ENCODE measurements at places on chromosomes 6 and 20.

DNA sequence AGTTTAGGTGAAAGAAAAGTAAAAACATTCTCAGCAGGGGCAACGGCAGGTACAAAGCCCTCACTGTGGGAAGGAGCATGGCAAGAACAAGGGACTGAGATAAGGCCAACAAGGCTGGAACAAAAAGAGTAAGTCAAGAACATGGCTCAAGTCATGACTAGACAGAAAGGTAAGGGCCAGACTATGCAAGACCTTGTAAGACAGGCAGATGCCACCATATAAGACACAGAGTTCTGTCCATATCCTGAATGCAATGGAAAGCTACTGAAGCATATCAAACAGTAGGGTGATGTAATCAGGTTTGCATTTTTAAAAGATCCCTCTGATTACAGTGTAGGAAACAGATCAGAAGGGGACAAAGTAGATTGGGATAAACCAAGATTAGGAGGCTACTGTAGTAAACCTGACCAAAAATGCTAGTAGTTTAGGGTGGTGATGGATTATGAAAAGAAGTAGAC, 5.5 kb downstream of the REV3L start:
- DNase-seq: no peak

GRCh38 chr6:29927275-29927569, 15.1 kb upstream of the HLA-A start:
- DNase-seq: no peak

DNA sequence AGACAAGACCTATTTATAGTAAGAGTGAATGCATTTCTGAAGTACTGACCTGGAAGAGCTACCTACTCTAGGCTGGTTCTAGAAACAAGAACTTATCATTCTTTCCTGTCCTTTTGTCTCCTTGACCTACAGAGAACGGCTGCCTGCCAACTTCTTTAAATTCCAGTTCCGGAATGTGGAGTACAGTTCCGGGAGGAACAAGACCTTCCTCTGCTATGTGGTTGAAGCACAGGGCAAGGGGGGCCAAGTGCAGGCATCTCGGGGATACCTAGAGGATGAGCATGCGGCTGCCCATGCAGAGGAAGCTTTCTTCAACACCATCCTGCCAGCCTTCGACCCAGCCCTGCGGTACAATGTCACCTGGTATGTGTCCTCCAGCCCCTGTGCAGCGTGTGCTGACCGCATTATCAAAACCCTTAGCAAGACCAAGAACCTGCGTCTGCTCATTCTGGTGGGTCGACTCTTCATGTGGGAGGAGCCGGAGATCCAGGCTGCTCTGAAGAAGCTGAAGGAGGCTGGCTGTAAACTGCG, 8.3 kb downstream of the APOBEC2 start:
- DNase-seq: no peak

GRCh38 chr6:54846243-54846856, at the start of gene FAM83B:
TSS of gene FAM83B (plus strand) at chr6:54846771. CDS start at chr6:54870247, 23,476 bp downstream.
- peak; percentile 61 for DNase-seq

GRCh38 chr6:14286144-14286543, 168.6 kb downstream of the CD83 start:
- DNase-seq: peak; percentile 35

DNA sequence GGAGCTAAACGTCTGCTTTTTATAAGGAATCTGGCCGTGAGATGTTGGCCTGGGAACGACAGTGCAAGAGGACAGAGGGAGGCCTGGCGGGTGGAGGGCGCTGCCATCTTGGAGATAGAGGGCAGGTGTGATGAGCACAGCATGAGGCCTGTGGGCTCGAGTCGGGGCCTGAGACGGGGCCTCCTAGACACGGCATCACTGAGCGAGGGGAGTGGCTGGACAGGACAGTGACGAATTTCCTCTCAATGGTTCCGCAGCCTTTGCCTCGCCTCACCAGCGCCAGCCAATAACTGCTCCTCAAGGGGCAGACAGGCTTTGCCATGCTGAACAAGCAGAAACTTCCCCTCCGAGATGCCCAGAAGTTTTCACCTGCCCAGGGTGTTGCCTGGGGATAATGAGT, 376.7 kb downstream of the THBS2 start:
- no peak for DNase-seq

- no peak for DNase-seq
These were observed 3.5 kb upstream of the GHRH start for GRCh38 chr20:37265152-37265551.

DNA sequence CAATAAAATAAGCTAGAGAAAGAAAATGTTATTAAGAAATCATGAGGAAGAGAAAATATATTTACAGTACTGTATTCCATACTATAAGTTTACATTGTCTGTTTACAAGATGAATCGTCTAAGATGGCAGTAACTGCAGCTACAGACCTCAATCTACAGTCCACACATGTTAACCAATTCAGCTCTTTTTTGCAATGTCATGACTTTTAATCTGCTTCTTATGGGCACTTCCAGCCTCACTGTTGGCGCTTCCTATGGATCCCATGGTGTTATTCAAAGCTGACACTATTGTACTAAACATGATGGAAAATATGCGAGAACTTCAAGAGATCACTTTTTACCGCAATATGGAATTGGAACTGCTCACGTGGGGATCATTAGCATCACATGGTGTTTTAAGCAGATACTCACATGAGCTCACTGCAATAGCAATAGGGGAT, 451.5 kb upstream of the CITED2 start:
- no peak for DNase-seq

DNA sequence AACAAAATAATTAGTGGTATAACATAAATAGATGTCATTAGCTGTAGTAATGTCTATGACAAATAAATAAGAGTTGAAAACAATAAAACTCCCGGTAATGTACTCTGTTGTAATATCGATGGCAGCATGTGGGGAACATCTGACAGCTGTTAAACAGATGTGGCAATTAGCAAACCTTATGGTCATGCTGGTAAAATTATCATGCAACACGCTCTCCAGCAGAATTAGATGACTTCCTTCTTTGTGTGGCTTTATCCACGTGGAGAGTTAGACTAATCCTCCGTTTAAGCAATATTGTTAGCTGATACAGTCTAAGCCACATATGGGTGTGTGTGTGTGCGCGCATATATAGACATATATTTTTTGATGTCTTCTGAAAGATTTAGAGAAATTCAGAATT, 77.7 kb upstream of the ZFP64 start:
- DNase-seq: no peak

- DNase-seq: no peak
These were observed 145.1 kb downstream of the RIMS1 start for GRCh38 chr6:72031471-72031870.

DNA sequence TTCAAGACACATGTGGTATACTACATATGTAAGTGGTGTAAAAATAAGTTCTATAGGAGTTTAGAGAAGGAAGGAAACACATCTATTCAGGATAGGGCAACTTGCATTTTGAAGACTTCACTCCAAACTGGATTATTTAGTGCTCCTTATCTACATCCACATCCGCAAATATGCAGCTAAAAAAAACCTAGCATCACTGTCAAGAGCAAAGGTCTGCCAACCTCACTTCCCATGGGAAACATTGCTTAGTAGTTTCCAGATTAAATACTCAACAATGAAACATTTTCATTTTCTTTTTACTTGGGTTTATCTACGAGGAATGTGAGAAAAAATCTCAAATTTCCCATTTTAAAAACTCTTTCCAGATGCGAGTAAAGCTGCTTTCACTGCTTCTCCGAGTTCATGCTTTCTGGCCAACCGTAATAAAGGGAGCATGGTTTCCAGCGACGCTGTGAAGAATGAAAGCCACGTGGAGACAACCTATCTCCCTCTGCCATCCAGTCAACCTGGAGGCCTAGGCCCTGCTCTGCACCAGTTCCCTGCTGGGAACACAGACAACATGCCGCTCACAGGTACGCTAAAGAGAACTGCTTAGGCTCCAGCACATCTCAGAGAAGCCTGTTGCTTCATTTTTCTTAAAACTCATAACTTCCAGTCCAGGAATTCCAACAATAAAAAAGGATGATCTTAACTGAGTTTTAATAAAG, 48.2 kb downstream of the RFX6 start:
- DNase-seq: no peak

- no peak for DNase-seq
These were observed 354.7 kb downstream of the CDC5L start for GRCh38 chr6:44742201-44742600.

DNA sequence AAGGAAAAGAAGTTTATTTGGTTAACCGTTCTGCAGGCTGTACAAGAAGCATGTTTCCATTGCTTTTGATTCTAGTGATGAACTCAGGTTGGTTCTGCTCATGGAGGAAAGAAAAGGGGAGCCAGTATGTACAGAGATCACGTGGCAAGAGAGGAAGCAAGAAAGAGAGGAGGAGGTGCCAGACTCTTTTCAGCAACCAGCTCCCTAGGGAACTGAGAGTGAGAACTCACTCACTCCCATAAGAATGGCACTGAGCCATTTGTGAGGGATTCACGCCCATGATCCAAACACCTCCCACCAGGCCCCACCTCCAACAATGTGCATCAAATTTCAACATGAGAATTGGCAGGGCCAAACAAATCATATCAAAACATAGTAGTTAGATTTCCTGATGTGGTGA, 649.1 kb downstream of the EPM2A start:
- DNase-seq: no peak

DNA sequence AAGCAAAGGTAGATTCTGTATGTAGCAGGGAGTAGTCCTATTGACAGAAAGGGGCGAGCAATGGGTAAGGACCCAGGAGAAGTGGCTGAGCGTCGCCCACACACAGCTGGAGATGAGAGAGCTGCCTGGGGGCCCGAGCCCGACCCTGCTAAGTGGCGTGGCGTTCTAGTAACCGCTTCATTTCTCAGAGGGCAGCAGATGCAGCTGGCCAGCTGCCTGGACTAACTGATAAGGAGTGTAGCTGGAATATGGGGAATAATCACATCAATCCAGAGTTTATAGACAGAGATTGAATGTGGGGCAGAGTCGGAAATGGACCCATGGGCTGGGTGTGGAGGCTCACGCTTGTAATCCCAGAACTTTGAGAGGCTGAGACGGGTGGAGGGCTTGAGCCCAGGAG, 64.4 kb downstream of the EZR start:
- no peak for DNase-seq

- no peak for DNase-seq
These were observed 35.3 kb downstream of the HIVEP2 start for GRCh38 chr6:142909686-142910085.

DNA sequence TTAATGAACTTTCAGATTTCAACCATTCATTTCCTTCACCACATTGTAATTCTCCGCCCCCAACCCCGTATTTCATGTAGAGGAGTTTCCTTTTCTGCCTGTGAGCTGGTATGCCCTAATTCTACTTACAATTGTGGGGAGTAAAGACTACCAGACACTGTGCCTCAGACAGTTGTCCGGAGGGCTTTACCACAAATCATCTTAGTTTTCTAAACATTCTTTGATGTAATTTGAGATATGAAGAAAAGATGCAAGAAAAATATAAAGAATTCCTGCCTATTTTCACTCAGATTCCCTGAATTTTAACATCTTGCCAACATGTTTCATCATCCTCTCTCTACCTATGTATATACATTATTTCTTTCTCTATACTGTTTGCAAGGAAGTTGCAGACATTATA, 28.3 kb upstream of the LOC128125822 start:
- no peak for DNase-seq
